NCI-H345 (cell line): ENCODE measurements at places on chromosomes 7 and 10.
A peak's percentile ranks its signal among the peaks of the same experiment; 100 is the strongest.

GRCh38 chr10:98365406-98366061, 49.4 kb downstream of the PYROXD2 start:
- no peak for DNase-seq

DNA sequence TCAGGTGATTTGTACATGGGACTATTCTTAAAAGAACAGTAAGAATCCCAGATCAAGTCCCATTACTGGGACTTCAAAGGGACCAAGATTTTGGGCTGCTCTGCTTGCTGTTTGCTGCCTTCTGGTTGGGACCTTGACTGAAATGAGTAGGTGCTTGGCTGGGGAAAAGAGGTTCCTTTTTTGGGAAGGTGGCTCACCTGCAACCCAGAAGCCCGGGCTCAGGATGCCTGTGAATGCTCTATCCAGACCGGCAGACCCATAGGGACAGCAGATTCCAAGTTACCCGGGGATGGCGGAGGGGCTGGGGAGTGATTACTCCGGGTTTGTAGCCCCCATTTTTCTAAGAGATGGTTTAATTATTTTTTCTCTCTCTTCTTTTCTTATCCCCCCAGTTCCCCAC, 104.0 kb downstream of the CPXM2 start:
- no peak for DNase-seq

DNA sequence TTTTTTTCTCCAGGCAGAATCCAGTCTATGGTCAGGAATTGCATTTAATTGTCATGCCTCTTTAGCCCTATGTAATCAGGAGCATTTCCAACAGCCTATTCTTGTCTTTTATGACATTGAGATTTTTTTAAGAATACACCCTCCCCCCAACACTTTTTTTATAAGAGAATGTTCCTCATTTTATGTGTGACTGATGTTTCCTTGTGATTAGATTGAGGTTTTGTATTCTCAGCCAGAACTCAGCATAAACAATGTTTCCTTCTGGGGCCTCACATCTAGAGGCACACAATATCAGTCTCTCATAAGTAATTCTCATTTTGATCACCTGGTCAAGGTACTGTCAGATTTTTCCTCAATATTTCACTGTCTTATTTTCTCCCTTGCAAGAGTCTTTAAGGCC, 193.4 kb upstream of the PDE1C start:
- DNase-seq, result no peak

DNA sequence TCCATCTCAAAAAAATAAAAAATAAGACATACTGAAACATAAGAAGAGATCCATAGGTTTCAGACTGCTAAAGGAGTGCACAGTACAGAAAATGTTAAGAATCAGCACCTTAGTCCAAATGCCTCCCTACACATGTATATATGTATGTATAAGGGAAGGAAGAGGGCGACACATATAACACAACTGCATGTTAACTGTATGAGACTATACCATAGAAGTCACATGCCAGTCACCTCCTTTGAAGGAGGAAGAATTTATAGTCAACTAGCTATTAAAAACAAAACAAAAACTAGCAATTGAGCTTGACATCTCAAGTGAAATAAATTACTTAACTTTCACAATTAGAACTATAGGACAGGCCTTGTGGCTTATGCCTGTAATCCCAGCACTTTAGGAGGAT, 50.4 kb downstream of the IGF2BP3 start:
- no peak for DNase-seq

DNA sequence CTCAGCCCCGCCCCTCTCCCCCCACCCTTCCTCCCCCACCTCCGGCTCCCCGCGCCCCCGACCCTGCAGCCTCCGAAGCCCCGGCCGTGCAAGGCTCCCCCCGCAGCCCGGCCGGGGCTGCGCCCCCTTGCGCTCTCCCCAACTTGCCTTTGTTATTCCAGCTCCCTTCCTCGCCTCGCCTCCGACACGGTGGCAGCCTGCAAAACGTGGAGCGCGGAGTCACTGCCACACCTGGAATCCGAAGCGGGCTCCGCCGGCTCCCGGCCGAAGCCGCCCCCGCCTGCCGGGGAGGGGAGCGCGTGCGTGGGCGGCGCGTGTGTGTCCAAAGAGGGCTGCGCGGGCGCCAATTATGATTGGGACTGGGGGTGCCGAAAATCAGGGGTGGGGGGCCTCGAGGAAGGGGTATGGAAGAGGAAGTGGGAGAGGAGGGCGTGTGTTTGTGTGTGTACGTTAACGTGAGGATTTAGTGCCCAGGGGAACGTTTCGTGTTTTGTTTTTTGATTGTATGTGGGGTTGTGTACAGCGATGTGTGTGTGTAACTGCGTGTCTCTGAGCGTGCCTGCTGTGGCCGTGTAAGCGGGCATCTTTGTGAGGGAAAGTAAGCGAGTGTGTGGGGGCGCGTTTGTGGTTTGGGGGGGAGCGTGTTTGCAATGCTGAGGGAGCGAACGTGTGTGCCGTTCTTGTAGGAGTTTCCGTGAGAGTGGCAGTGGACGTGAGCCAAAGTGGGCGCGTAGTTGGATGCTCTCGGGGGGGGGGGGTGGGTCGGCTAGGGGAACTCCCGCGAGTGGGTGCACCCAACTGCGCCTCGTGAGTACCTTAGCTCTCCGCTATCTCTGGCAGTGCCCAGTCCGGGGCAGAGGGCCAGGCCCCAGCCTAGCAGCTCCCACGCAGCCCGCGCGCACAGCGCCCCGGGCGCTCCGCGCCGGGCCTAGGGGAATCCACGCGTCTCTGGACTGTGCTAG, 1.2 kb upstream of the ZMIZ1 start:
- peak; percentile 82 for DNase-seq

DNA sequence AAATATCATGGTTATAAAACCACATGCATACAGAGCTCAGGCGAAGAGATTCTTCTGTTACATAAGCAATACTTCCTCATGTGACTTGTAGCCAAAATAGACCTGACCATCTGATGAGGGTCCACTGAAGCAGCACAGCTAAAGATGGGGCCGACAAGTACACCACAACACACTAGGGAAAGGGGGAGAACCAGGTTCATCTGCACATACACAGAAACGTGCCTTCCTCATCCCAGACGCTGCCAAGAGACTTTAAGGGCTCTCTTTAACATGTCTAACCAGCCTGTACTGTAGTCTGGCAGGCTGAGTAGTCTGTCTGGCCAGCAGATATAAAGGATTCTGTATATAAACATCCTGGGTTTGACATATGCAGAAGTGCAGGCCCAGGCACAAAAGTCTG, 30.3 kb downstream of the ERCC6 start:
- no peak for DNase-seq

DNA sequence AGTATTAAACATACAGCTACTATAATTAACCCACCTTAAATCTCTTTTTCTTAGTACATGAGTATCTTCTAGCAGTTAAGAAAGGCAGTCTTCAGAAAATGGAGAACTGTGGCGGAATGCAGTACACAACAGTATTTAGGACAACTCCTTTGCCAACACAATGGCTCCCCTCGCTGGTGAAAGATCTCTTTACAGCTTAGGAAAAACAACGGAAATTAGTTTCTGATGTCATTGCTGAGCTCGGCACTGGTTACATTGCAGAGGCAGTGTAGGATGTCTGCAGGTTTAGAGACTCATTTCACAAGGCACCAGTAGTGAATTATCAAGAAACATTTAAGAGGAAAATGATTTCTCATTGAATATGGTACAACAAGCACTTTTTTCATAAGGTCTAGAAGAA, 43.4 kb downstream of the GLRX3 start:
- DNase-seq, result peak; percentile 35

GRCh38 chr7:137828456-137828855, 18.3 kb downstream of the DGKI start:
- no peak for DNase-seq
